ENCODE measurements at places on chromosomes 4 and X.

DNA sequence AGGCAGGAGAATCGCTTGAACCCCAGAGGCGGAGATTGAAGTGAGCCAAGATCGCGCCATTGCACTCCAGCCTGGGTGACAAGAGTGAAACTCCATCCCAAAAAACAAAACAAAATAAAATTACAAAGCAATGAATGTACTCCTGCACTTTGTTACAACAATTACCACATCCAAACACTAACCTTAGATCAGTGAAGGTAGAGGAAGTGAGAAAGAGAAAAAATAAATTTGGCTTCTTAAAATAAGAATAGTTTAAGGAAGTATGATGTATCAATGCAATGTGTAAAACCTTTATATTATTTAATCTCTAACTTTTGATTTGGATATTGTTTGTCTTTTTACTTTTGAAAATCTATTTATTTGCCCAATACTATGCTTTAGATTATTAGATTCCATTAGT is 21.7 kb upstream of the CSN1S1 start:
- no peak for DNase-seq

GRCh38 chr4:15366721-15367120 is 61.1 kb upstream of the C1QTNF7 start:
- no peak for DNase-seq

- no peak for DNase-seq
Observed at GRCh38 chr4:69843932-69844331, 16.0 kb downstream of the SULT1E1 start.

GRCh38 chr4:18529482-18529881 is 507.9 kb upstream of the LCORL start:
- DNase-seq, result no peak

GRCh38 chr4:25890571-25891485 is 23.2 kb upstream of the SMIM20 start:
- DNase-seq, result no peak

DNA sequence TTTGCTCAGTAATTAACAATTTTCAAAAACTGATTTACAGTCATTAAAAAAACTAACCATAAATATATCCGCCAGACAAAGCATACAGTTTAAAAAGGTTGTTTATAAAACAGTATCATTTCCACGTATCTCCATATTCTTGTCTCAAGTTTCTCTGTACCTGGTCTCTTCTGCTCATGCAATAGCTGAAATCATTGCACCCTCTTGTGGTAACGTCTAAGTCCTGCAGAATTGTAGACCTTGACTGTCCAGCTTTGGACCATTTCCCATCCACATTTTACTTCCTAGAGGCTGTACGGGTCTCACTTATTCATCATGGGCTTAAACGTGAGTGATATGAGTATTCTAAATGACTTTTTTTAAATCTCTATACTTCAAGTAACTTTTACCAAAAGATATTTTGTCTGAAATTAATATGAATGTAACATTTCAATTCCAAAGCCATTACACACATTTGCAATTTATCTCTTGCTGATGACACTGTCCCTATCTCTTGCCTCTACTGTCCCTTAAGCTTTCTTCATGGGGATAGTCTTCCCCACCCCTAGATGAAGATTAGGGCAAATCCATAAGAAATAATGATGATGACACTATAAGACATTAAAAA is 118.5 kb downstream of the BTC start:
- no peak for DNase-seq

DNA sequence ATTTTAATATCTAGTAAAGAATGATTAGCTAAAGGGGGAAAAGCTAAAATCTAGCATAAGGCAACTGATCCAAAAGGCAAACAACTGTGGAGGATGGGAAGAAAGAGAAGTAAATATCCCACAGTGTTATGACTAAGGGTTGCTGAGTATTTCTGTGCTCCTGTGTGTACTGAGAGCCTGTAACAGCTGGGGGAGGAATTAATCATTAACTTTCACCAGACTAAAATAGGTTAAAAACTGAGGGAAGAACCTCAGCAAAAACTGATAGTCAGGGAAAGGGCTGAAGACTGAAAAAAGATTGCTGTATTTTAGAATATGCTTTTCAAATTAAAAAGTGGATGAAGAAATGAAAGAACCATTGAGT is 365.9 kb downstream of the CXXC4 start:
- DNase-seq, result peak; percentile 58

- DNase-seq, result no peak
Observed at GRCh38 chr4:142955501-142955900, 109.4 kb upstream of the INPP4B start.

GRCh38 chr4:38011511-38012162 is 51.4 kb downstream of the PTTG2 start:
- no peak for DNase-seq

- DNase-seq, result no peak
Observed at GRCh38 chrX:47849778-47850177, 13.1 kb downstream of the ZNF81 start.

- DNase-seq, result no peak
Observed at GRCh38 chrX:53155512-53156206, 61.7 kb downstream of the KANTR start.

GRCh38 chr4:186723292-186724057 is at the start of gene FAT1:
FAT1 (minus strand) TSS chr4:186723856; CDS start chr4:186709827, 14,029 bp downstream.
- DNase-seq, result no peak

DNA sequence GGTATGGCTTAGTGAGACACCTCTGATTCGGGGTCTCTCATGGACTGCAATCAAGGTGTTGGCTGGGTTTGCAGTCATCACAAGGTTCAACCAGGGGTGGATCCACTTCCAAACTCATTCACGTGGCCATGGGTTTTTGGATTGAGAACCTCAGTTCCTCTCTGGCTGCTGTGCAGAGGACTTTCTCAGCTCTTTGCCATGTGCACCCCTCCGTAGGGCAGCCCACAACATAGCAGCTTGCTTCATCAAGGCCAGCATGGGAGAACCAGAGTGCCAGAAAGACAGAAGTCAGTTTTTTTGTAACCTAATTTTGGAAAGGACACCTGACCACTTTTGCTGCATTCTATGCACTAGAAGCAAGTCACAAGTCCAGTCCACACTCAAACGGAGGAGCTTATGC is 154.9 kb downstream of the PJA1 start:
- DNase-seq, result no peak

DNA sequence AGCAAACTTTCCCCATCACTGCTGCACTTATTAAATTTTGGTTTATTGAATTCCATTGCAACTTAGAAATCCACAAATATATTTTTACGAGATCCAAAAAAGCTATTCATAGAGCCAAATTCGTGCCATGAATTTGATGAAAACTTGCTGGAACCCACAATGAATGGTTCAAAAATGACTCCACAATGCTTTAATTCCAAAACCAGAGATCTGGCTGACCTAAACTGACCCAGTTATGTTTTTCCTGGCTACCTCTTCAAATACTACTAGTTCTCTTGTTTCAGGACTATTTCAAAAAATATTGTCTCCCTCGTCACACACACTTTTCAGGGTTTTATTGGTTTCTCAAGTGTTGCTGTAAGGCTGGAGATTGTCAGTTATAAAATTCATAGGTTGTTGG is 474.8 kb downstream of the PDGFC start:
- DNase-seq, result no peak

DNA sequence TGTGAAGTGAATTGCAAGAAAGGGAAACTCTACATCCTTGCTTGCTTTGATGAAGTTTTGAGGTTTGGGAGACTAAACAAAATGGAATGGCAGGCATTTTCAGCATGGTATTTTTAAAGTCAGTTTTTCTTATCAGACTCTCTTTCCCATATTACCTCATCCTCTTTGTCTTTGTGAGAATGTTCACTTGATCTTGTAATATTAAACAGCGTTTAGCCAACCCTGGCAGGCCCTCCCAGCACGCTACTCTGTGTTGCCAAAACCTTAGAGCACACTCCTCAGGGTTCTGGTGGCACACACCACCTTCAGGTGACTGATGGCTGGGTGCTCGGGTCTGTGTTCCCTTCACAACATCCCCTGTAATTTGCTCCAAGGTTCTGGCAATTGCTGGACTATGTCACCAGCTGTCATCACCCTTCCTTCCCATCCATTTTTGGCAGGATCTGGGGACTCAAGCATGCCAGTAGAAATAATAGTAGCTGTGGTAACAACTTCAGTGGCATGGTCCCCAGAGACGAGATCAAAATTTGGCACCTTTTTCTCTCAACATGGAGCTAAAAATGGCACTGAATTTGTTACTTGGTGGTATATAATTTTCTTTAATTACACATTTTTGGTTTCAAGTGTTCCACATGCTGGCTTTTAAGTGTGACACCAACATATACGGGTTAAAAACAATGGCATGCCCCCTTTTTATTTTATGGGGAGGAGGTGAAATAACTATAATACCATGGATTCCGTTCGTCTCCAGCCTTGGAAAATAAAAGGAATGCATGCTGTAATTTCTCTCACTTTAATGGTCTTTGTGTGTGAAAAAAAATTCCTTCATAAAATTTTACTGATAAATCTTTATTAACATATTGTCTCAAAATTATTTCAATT is 273.1 kb downstream of the DCTD start:
- peak; percentile 69 for DNase-seq

Data from kidney epithelial cell (primary cell).